NCI-H345 (cell line): ENCODE measurements at places on chromosomes 2 and 18.

DNA sequence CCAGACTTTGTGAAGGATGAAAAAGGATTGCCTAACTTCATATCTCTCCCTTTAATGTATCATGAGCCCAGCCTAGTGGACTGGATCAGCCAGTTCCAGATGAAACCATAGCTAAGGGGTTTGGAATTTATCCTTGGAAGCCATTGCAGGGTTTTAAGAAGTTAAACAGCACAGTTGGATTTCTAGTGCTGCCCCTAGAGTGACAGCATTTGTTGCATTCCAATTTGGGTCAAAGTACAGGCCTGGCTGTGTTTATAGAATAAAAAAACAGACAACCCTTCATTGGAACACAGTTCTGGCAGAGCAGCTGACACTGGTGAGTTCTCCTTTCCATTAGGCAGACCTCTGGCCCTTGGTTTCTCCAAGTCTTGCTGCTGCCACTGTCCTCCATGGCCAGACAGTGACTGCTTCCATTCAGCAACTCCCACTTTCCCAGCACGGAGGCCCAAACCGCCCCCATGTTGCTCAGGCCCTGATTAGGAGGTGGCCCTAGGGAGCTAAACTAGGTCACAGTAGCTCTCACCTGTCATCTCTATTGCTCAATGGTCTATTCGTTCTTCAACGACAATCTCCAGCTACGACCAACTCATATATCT lies 8.0 kb downstream of the GPR39 start:
- no peak for DNase-seq

DNA sequence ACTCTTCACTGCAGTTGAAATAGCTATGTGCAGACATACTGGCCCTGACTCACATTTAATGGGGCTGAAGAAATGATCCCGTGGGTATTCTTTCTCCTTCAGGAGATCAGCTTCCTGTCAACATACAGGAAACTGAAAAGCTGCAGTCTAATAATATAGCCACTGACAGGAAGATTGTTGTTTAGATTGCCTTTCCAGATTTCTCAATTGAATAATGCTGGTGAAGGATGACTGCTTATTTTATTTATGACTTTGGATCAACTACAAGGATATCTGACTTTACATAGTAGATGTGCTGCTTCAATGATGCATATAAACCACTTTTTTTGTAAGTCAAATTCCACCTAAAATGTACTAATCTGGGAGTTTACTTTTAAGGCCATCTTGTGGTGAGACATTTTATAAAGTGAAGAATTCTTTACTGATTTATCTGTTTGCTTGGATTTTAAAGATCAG lies 93.4 kb upstream of the MAP4K3 start:
- DNase-seq, result no peak

DNA sequence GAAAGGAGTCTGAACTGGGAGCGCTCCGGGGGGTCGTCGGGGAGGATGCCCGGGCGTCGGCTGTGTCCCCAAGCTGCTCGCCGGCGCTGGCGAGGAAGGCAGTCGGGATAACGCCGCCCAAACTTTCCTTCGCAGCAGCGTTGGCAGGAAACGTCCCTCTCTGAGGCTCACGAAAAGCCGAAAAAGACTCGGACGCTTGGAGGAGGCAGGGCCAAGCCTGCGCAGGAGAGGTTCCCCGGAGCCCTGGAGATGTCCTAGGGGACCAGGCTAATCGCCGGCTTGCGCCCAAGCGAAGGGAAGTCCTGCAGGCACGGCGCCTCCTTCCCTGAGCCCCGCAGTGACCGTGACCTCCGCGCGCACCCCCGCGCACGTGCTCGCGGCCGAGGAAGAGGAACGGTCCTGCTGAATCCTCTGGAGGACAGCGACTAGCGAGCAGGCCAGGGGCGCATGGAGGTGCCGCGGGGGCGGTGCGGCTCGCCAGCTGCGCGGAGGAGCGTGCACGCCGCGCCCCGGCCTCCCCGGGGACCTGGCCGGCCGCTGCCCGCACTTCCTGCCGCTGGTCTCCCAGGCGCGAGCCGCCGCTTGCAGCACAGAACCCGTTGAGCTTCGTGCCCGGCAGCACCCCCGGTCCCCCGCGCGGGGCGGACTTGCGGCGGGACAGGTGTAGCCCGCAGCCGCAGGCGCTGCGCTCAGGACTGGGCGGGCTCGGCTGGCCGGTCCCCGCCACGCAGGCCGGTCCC lies at the start of gene SH3RF3:
TSS of gene SH3RF3 (plus strand) at position 590 of the 740 bp plus-strand sequence.
- peak; percentile 54 for DNase-seq

- DNase-seq, result no peak
These were observed 477.2 kb upstream of the VRK2 start for GRCh38 chr2:57569396-57569795.

DNA sequence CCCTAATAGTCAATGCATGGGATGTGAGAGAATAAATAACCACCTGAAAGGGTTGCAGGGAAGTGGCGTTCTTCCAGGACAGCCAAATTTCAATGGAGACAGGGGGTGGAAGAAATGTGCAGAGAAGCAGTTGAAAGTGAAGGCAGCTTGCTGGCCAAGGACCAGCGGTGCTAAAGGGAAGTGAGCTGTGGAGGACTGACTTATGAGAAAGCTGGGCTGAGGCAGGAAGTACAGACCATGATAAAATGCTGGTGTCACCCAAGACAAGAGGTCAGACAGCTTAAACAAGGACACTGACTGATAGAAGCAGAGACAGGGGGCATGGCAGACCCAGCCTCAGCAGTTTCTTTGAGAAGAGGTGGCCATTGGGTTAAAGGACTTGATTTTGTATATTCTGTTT lies 106.7 kb downstream of the DTNB start:
- DNase-seq, result no peak

DNA sequence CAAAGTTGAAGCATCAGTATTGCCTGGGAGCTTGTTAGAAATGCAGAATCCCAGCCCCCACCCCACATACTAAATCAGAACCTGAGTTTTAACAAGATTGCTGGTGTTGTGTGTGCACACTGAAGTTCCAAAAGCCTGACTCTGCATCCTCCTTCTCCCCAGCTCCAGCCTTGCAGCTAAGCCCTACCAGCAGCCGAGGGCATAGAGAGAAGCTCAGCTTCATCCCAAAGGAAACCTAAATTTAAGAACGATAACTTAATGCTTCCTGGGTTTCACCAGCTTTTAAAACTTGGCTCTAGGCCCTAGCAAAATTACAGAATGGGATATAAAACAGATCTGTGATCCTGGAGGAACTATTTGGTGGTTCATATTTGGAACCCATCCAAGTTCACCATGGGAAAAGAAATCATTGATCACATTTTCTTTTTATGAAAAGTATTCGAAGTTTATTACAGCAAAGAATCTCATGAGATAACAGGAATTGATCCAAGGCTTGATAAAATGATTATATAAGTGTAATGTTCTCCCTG lies 11.1 kb downstream of the SMYD1 start:
- no peak for DNase-seq

GRCh38 chr2:85516653-85517389 lies 22.1 kb upstream of the MAT2A start:
- no peak for DNase-seq

GRCh38 chr2:162828545-162828944 lies 10.0 kb downstream of the KCNH7 start:
- DNase-seq, result peak; percentile 6

DNA sequence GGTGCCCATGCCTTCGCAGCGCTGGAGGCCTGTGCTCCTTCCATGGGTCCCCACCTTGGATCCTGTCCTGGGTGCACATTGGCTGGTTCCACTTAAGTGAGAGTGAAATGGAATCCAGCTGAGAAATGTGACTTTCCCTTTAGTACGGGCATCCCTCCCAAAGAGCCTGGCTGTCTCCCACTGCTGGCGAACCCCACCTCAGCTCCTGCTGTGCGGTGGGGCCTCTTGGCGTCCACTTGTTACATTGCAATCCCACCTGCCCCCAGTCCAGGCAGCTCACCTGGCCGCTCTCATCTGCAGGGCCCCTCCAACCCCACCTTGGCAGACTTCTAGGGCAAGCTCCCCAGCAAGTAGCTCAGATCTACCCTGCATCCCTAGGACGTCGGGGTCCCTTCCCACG lies 35.5 kb upstream of the GNAL start:
- no peak for DNase-seq

- no peak for DNase-seq
These were observed 166.6 kb downstream of the ACTR3 start for GRCh38 chr2:114056294-114057143.

- DNase-seq, result no peak
These were observed 61.9 kb downstream of the SPRED2 start for GRCh38 chr2:65370387-65371073.

DNA sequence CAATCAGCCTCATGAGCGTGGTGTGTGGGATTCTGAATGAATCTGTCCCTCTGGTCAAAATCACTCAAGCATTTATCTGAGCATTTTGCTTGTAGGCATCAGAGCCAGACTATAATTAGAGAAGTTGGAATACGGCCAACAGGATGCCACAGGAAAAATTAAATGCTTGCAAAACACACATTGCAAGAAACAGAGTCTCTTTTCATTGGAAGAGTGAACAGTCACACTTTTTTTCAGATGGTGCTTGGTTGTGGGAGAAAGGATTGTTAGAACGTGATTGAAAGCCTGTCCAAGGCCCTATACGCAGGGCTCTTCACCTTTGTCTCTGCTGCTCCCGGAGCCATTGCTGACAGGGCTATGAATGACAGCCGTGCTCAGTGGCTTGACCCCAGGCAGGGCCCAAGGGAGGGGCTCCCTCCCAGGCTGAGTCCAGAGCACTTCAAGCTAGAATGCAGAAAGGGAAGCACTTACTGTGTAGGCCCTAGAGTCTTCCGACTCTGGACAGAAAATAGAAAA lies 59.8 kb downstream of the SNTG2 start:
- DNase-seq, result peak; percentile 88

GRCh38 chr2:223594259-223594658 lies 7.9 kb downstream of the SCG2 start:
- DNase-seq, result no peak

GRCh38 chr2:25692143-25692542 lies 18.8 kb upstream of the DTNB start:
- DNase-seq, result no peak

GRCh38 chr2:95034818-95035217 lies 9.3 kb downstream of the MAL start:
- DNase-seq, result no peak

DNA sequence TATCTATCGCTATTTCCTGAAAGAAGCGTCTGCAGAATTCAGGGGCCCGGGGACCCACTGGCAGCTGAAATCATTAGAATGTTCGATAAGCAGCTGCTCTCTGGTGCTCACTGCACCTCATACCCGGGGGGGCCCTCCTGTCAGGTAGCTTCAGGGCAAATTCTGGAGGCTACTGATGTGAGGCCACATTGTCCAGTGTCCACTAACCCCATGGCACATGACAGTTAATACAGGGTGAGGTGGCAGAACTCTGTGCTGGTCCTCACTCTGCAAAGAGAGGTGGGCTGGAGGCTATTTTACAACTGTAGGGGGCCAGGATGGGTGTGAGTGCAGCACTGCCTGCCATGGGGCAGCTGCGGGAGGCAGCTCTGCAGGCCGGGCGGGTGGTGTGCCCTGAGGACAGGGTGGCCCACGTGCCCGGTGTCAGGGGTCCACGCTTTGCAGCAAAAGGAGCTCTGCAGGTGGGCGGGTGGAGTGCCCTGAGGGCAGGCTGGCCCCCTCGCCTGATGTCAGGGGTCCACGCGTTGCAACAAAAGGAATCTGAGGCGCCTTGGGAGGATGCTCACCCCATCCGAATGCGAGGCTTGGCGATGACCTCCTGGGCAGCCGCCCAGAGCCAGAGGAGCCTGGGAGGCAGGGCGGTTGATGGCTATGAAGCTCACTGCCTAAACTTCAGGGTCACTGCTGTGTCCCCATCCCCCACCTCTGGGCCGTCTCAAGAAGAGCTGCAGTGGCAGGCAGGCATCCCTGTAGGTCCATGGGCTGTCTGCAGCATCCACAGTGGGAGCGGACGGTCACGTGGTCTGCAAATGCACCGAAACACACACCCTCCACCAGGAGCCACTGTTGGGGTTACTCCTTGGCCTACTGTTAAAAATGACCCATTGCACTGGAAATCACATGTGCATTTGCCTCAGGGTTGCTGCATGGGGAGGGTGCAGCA lies 207.0 kb upstream of the SALL3 start:
- no peak for DNase-seq

DNA sequence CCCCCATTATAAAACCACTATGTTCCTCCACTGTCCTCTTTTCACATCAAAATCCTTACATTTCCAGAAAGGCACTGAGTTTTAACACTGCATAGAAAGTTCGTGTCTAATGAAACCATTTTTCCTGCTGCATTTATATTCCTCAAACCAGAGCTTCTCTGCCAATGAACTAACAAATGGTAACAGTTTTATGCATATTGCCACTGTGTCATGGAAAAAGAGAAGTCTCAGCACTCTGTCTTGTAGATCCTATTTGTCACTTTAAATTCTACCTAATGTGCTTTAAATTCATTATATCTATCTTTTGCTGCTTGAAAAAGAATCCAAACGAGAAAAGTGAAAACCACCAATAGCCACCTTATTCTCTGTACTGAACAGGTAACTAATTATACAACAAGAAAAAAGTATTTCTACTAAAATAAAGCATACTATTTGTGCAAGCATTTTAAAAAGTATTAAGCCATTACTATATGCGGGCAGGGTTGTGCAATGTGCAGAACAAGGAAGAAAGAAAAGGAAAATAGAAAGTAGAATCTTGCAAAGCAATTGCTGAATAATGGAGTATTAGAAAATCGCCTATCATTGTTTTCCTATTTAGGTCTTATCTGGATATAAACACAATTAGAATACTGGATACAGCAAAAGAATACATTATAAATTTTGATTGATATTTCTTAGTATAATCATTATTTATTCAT lies 328.9 kb downstream of the ZEB2 start:
- no peak for DNase-seq

DNA sequence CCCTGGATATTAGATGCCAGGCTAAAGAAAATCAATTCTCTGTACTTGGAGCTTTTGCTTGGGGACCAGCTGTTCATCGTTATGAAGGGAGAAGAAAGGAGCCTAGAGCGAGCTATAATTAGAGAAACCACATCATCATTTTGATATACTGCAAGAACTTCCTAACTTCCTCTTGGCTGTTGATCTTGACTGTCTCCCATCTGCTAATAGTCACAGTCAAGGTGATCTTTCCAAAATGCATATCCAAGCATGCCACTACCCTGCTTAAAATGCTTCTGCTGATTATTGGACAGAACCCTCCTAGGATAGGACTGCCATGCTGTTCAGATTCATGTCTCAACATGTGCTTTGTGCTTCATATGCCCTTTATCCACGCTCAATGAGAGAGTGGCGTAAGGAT lies 54.8 kb downstream of the RAPGEF4 start:
- no peak for DNase-seq

DNA sequence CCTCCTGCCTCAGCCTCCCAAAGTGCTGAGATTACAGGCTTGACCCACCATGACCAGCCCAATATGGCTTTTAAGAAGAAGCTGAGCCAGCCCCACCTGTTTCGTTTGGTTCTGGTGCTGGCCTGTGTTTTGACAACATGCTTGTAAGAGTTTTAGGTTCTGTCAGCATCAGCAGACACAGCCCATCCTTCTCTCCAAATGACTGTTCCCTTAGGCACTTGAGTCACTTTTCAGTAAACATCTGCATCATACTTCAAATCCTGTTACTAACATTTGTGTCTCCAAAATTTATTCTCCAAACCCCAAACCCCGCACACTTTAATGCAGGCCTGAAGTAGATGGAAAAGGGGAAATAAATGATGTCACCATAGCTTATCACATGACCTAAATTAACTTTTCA lies 1118.5 kb downstream of the TSN start:
- DNase-seq, result no peak

- DNase-seq, result no peak
These were observed 18.8 kb downstream of the TMEM87B start for GRCh38 chr2:112073875-112074274.
